CD4-positive, alpha-beta T cell treated with Interleukin-15 for 1 hour (primary cell): ENCODE measurements at places on chromosomes 6 and 20.

DNA sequence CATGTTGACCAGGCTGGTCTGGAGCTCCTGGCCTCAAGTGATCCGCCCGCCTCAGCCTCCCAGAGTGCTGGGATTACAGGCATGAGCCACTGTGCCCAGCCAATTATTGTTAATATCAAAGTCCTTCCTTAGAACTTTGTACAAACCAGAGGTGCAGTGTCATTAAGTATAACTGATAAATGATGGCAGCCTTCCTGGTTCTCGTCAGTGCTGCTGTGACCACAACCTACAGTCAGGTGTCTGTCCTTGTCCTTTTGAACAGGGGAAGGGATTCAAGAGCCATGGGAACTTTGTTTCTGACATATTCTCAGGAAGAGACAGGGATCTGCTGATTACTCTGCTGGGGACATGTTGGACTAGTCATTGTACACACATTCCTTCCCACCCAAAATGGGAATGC lies 103.2 kb upstream of the TIAM2 start:
- no peak for DNase-seq

DNA sequence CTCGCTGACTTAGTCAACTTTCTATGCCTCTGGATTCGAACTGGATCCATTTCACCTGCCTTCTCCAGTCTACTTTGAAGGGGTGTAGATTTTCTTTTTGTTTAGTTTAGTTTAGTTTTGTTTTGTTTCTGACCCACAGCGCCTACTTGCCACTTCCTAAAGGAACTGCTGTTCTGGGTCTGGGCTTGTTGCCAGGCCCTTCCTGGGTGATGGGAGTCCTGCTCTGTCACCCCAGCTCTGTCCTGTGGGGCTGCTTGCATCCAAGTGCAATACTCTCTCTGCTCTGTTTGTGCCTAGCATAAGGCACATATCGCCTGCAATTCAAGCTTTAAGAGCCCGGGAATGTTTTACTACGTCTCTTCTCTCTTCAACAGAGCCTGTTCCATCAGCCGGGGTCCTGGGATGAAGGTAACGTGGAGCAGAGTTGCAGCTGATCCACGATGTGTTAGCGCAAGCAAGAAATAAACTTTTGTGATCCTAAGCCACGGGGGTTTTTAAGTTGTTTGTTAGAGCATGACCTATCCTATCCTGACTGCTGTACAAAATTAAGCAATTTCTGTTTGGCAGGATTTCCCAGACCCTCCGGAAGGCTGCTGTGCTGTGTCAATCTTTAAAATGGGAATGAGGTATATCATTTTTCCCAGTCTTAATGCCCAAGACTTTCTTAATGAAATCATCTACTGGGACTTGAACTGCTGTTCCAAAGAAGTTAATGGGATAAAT lies 30.9 kb upstream of the TAGAP start:
- no peak for DNase-seq

DNA sequence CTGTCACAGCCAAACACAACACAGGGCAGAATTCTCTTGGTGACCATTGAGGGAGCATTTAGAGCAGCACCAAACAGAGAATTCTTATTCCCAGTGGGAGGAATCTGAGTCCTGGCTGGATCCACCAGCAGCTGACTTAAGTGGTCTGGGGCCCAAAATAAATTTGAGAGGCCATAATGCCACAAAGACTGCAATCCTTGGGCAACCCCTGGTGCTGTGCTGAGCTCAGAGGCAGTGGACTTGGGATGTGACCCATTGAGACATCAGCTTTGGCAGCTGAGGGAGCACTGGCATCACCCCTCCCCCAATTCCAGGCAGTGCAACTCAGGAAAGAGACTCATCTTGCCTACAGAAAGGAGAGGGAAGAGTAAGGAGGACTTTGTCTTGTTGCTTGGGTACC lies 48.6 kb upstream of the THBS2 start:
- no peak for DNase-seq

DNA sequence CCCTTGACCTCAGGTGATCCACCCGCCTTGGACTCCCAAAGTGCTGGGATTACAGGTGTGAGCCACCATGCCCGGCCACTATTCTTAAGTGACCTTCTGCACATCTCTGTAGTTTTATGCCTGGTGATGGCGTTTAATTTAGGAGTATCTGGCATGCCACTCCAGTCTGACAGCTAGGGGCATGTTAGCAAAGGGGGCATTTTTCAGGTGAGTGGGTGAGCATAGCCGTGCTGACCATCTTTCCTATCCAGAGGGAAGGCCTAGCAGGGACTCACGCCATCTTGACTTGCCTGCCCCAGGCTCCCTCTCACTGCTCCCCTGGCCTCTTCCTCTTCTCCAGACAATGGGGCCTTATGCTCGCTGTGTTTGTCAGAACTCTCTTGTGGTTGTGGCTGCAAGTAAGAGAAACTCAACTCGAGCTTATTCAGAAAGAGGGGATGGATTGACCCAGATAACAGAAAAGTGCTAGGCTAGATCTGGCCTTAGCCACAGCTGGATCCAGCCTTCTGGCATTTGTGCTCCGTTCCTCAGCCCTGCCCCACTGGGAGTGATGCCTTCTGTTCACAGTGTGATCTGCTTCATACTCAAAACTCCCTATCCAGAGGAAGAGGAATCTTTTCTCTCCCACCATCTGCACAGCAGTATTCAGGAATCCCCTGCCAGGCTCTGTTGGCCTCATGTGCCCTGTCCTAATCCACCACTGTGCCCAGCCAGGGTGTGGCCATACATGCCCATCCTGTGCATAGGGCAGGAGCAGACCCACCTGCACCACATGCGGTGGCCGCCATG lies 174.5 kb upstream of the AKAP12 start:
- no peak for DNase-seq

DNA sequence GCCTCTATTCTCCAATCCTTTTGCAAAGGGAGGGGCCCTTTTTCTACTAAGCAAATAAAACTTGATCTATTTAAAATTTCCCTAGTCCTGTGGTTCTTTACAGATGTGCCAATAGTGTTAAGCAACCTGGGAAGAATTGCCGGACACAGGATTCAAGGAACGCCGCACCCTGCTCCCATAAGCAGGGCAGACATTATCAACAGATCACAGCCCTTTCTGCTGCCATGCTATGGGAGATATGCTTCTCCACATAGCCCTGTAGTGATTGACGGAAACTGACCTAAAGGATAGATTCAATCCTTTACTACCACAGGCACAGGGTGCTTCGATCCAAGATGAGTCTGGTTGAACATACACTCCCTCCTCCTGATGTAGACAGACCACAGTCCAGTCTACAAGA lies 118.4 kb upstream of the TRAF3IP2 start:
- no peak for DNase-seq

DNA sequence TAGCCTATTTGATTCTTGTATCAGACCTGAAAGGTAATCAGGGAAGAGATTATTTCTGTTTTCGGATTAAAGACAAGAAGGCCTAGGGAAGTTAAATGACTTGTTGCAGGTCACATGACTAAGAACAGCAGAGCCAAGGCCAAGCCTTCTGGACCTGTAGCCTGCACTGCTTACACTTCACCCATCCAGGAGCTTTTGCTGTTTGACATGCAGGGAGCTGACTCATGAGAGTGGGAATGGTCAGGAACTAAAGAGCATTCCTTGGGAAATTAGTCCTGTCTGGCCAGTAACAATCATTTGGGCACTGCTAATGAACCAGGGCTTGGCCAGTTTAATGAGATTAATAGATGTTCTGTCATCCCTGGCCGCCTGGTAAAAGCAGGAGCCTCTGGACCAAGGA lies 46.8 kb downstream of the EIF2S2 start:
- DNase-seq, result no peak

- DNase-seq, result peak; percentile 27
These were observed 7.7 kb upstream of the FOXF2 start for GRCh38 chr6:1381481-1382330.

GRCh38 chr6:156992020-156992804 lies 215.0 kb downstream of the ARID1B start:
- DNase-seq, result no peak

GRCh38 chr6:112281821-112282615 lies 27.7 kb upstream of the LAMA4 start:
- DNase-seq, result no peak

- no peak for DNase-seq
These were observed 315.1 kb downstream of the CDH4 start for GRCh38 chr20:61567204-61567603.

- no peak for DNase-seq
These were observed 32.2 kb upstream of the OSTM1 start for GRCh38 chr6:108106694-108107093.

GRCh38 chr6:23633996-23634395 lies 492.0 kb upstream of the NRSN1 start:
- DNase-seq, result no peak

- DNase-seq, result peak; percentile 38
These were observed 79.4 kb downstream of the GFOD1 start for GRCh38 chr6:13407709-13408695.

- DNase-seq, result no peak
These were observed 43.7 kb upstream of the VSX1 start for GRCh38 chr20:25125636-25126035.

DNA sequence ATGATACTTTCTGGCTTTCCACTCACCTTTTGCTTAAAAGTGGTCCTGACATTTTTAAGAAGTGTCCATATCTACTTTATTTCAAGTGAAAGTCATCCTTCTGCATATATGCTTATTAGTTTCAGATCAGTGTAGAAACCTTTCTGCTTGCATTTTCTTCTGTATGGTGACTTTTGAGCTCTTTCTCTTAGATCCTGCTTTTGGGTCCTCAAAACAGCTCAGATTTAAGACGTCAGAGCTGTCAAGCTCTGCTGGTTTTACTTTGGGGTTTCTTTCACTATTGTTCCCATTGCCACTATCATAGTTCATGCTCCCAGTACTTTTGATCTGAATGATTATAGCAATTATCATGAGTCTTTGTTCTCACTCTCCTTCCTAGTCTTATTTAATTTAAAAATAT lies 41.7 kb downstream of the BCKDHB start:
- no peak for DNase-seq

- DNase-seq, result no peak
These were observed 80.0 kb downstream of the AKAP7 start for GRCh38 chr6:131215219-131215618.

GRCh38 chr6:162026843-162027242 lies 700.7 kb downstream of the PRKN start:
- DNase-seq, result no peak

DNA sequence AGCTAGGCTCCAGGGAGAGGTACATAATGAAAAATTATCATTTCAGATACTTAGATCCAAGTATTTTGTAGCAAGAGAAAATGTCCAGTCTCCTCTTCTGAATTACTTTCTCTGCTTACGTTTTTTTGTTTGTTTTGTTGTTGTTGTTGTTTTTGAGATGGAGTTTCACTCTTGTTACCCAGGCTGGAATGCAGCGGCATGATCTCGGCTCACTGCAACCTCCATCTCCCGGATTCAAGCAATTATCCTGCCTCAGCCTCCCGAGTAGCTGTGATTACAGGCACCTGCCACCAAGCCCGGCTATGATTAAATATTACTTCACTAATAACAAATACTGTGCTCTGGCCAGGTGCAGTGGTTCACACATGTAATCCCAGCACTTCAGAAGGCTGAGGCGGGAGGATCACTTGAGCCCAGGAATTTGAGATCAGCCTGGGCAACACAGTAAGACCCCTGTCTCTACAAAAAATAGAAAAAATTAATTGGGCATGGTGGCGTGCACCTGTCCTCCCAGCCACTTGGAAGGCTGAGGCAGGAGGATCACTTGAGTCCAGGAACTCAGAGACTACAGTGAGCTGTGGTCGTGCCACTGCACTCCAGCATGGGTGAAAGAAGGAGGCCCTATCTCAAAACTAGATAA lies 155.0 kb upstream of the JARID2 start:
- no peak for DNase-seq

- DNase-seq, result no peak
These were observed 36.0 kb upstream of the VSX1 start for GRCh38 chr20:25117990-25118389.

- no peak for DNase-seq
These were observed 171.3 kb downstream of the TPBG start for GRCh38 chr6:82534876-82535275.

DNA sequence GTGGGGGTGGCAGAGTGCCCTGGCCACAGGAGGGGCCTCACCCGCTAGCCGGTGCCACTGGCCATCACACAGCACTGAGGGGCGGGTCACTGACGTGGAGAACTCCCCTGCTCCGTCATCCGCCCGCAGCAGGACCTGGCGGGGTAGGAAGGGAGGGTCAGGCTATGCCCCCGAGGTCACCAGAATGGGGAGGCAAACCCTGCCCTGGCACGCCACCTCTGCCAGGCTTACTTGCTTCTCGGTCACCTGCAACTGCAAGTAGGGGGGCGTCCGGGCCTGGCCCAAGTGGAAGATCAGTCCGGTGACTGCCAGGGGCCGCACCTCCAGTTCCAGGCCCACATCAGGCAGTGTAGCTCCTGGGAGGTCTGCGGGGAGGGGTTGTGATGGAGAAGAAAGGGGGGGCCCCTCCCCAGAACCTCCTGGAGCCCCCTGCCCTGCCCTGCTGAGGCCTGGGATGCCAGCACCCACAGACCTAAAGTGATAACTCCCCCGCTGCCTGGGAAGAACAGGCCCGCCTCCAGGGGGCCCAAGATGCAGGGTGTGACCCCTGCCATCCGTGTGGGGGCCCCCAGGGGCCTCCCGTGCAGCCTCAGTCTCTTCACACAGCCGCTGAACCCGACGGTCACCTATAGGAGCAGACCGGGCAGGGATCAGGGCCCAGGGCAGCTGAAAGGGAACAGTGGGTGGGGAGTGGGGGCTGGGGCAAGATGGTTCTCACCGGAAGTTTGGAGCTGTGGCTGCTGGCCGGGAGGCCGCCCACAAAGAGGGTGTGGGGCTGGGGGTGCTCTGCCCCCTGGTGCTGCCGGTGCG lies 7.4 kb downstream of the ADRM1 start:
- DNase-seq, result no peak

- DNase-seq, result peak; percentile 96
These were observed 241 bp upstream of the SIRT5 start for GRCh38 chr6:13574149-13574570.

GRCh38 chr20:23412026-23412425 lies 9.3 kb downstream of the NAPB start:
- DNase-seq, result no peak

- DNase-seq, result no peak
These were observed 4.4 kb downstream of the LRRC73 start for GRCh38 chr6:43505718-43506117.
